GM23338 (cell line): ENCODE measurements at places on chromosomes 12 and 14. TPM values are rescaled to one million over a fixed set of nuclear protein-coding genes. Genes with fewer than 3 reads are reported as not detected.

CMA1 gene
- not detected in 2 replicates for total RNA-seq

CCND2 gene
- 208 and 224 TPM in 2 replicates for total RNA-seq

TPH2 gene
- 1.0 and 1.4 TPM in 2 replicates for total RNA-seq

DNA sequence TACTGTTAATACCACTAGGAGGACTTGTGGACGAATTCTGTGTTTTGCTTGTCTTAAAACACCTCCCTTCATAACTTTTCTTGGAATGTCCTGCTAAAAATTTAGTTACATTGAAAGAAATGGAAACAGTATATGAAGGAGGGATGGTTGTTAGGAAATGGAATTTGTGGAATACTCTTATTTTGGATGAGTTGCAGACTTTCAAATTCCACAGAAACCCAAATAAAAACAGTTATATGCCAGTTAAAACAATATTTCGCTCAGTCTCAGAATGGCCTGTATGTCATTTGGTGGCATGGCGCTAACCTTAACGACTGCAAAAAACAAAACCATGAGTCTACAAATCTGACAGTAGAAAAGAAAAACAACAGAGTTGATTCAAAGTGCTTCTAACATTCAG is 12.2 kb upstream of the ARHGAP5 start:
- H3K4me1 ChIP-seq, result 0 out of 2 replicates have a peak, but pooled peaks cover 6% of the 10 kb centered on the region
- no peak overlapping the region for H3K27ac ChIP-seq
- no peaks in the 10 kb centered on the region for H3K27me3 ChIP-seq
